ENCODE measurements at places on chromosomes 1 and 21.

DNA sequence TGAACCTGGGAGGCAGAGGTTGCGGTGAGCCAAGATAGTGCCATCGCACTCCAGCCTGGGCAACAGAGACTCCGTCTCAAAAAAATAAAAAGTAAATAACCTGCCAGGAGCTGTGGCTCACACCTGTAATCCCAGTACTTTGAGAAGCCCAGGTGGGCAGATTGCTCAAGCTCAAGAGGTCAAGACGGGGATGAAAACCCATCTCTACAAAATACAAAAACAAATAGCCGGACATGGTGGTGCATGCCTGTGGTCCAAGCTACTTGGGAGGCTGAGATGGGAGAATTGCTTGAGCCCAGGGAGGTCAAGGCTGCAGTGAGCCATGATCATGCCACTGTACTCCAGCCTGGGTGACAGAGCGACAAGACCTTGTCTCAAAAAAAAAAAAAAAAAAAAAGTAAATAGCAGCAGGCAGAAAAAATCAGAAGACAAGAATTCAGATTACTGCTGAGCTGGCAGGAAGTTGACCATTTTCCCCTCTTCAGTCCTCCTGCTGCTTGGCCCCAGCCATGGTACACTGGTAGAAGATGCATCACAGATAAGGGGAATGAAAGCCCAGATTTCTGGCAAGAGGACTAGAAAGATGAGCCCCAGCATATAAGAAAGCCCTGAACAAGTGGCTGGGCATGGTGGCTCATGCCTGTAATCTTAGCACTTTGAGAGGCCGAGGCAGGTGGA, 97.6 kb downstream of the TOMM20 start:
- peaks cover 9% of the 10 kb centered on the region for H3K4me1 ChIP-seq
- DNase-seq, result no peak
- H3K4me3 ChIP-seq, result no peak overlapping the region
- H3K27me3 ChIP-seq, result no peaks in the 10 kb centered on the region
- no peaks in the 10 kb centered on the region for H3K36me3 ChIP-seq

DNA sequence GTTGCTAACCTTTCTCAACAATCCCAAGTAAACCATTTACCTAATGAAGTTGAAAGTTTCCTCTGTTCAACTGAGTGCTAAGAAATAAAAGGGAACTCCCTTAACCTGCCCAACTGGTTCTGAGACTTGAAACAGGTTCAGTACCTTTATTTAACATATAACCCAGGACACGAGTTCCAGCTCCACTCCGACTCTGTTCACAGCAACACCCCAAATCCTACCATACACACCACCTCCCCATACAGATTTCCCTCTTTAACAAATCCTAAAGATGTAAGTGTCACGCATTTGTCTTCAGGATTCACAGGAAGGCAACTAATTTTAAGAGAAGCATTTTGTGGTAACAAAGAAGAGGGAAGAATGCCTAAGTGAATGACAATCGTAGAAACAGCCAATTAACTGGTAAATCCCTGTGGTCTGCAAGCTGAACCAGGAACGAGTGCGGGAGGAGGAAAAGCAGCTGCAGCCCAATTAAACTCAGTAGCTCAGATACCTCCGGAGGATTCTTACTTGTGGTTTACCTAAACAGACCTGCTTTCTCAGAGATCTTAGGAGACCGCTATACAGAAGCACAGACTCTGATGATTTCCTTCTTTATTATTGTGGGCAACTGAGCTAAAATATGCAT, 134.5 kb upstream of the MAGI3 start:
- no peak overlapping the region for H3K4me3 ChIP-seq
- no peaks in the 10 kb centered on the region for H3K4me1 ChIP-seq
- no peak overlapping the region for H3K27ac ChIP-seq
- H3K36me3 ChIP-seq, result no peaks in the 10 kb centered on the region

- H3K27me3 ChIP-seq, result peaks cover 9% of the 10 kb centered on the region
- no peaks in the 10 kb centered on the region for H3K4me1 ChIP-seq
- H3K36me3 ChIP-seq, result no peaks in the 10 kb centered on the region
- no peak for DNase-seq
Observed at GRCh38 chr1:66050123-66050522, 257.4 kb downstream of the PDE4B start.

GRCh38 chr1:83077411-83077810, 921.5 kb downstream of the TTLL7 start:
- no peak overlapping the region for H3K27ac ChIP-seq
- H3K27me3 ChIP-seq, result no peaks in the 10 kb centered on the region
- no peak overlapping the region for H3K4me3 ChIP-seq
- no peaks in the 10 kb centered on the region for H3K4me1 ChIP-seq

DNA sequence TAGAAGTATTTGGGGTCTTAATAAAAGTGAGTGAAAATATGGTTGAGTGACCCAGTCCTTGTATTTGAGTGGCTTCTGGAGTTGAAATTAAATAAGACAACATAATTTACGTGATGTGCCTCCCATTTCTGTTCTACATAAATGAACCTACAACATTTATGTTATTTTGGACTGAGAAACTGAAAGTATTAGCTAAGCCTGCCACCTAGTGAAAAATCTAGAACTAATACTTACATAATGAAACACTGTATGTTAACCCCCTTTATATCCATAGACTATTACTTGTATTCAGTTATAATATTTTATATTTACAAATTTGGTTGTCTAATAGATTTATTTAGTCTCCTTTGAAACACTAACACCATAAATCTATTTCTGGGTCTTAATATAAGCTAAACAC, 298.9 kb downstream of the KCNT2 start:
- H3K27me3 ChIP-seq, result no peaks in the 10 kb centered on the region
- H3K27ac ChIP-seq, result no peak overlapping the region
- no peaks in the 10 kb centered on the region for H3K4me1 ChIP-seq
- H3K36me3 ChIP-seq, result no peaks in the 10 kb centered on the region
- no peak for DNase-seq

- H3K4me1 ChIP-seq, result no peaks in the 10 kb centered on the region
- H3K27me3 ChIP-seq, result no peaks in the 10 kb centered on the region
- H3K4me3 ChIP-seq, result no peak overlapping the region
Observed at GRCh38 chr1:90475631-90476030, 241.5 kb downstream of the BARHL2 start.

GRCh38 chr1:10063878-10064277, 31.1 kb downstream of the UBE4B start:
- H3K4me3 ChIP-seq, result no peak overlapping the region
- DNase-seq, result no peak
- peaks cover 9% of the 10 kb centered on the region for H3K36me3 ChIP-seq
- H3K27ac ChIP-seq, result no peak overlapping the region

DNA sequence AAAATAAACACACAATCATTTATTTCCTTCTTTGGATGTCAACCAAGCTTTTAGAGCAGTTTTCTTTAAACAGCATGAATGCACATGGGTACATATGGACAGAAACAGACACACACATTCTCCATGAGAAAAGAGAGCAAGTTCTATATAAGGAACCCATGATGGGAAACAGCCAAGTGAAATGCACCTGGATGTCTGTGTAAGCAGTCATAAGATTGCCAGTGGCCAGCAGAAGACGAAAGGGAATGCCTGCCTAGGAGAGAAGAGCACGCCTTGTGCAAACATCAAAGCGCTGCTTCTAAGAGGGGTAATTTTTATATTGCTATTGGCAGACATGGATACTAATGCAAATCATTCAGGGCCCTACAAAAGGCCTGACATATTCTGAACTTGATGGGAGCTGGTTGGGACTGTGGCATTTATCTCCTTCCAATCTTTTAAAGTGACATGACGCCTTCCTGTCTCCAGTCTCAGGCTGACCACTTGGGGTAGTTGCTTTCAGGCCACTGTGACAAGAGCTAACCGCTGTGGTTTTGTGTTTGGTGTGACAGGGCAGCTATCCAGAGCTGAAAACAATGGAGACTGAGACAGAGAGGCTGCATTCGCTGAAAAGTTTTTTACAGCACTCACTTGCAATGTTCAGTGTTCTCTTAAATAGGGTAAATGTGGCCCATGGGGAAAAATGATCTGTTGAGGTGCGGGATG, 75.0 kb upstream of the DPT start:
- no peaks in the 10 kb centered on the region for H3K36me3 ChIP-seq
- no peaks in the 10 kb centered on the region for H3K4me1 ChIP-seq
- DNase-seq, result no peak
- H3K27ac ChIP-seq, result no peak overlapping the region
- no peak overlapping the region for H3K4me3 ChIP-seq

- no peak overlapping the region for H3K27ac ChIP-seq
- H3K27me3 ChIP-seq, result peaks cover 12% of the 10 kb centered on the region
- H3K4me3 ChIP-seq, result no peak overlapping the region
- H3K4me1 ChIP-seq, result peaks cover 6% of the 10 kb centered on the region
- H3K36me3 ChIP-seq, result no peaks in the 10 kb centered on the region
Observed at GRCh38 chr1:15312626-15313411, 65.8 kb downstream of the FHAD1 start.

DNA sequence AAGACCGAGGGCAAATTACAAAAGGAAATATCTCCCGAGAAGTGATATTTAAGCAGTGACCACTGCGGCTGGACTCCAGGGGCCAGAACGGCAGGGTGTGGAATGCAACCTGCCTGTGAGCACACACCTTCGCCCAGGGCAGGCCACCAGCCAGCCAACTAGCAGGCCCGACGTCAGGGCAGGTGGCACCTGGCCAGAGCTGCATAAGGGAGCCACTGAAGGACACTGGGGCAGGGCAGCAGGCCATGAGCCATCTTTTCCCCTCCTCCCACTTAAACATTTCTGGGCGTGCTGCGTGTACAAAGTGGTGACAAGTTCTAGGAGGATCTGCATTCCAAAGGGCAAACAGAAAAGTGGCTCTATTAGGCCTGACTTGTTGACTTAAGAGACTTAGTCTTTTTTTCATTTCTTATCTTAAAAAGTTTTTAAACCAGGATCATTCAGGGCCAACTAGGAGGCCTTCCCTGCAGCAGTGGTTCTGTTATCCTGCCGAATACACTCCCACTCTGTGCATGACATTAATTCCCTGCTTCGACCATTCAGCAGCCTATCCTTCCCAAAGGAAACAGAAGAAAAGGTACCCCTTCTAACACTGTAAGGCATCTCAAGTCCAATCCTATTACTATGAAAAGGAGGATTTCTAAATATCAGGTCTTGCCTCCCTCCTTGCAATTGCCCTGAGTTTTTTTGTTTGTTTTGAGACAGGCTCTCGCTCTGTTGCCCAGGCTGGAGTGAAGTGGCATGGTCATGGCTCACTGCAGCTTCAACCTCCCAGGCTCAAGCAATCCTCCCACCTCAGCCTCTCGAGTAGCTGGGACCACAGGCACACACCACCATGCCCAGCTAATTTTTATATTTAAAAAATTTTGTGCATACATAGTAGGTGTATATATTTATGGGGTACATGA, 96.3 kb downstream of the BCAR3 start:
- no peaks in the 10 kb centered on the region for H3K27me3 ChIP-seq
- no peaks in the 10 kb centered on the region for H3K4me1 ChIP-seq
- no peak overlapping the region for H3K4me3 ChIP-seq
- peaks cover 17% of the 10 kb centered on the region for H3K36me3 ChIP-seq
- H3K27ac ChIP-seq, result no peak overlapping the region

GRCh38 chr21:29829564-29830275, 110.1 kb downstream of the GRIK1 start:
- DNase-seq, result no peak
- no peak overlapping the region for H3K4me3 ChIP-seq
- H3K27ac ChIP-seq, result no peak overlapping the region
- H3K4me1 ChIP-seq, result no peaks in the 10 kb centered on the region
- no peaks in the 10 kb centered on the region for H3K36me3 ChIP-seq

- peaks cover 3% of the 10 kb centered on the region for H3K36me3 ChIP-seq
- H3K4me1 ChIP-seq, result no peaks in the 10 kb centered on the region
- peaks cover 24% of the 10 kb centered on the region for H3K27me3 ChIP-seq
- H3K27ac ChIP-seq, result no peak within 1 kb of the TSS
Observed at GRCh38 chr21:46097336-46098293, at the start of gene COL6A2. COL6A2 (plus strand) TSS chr21:46098112.

GRCh38 chr1:156113282-156113950, 1.1 kb upstream of the LMNA start:
- H3K27ac ChIP-seq, result peak overlapping the region; percentile 98
- no peak for DNase-seq
- H3K4me3 ChIP-seq, result no peak overlapping the region

DNA sequence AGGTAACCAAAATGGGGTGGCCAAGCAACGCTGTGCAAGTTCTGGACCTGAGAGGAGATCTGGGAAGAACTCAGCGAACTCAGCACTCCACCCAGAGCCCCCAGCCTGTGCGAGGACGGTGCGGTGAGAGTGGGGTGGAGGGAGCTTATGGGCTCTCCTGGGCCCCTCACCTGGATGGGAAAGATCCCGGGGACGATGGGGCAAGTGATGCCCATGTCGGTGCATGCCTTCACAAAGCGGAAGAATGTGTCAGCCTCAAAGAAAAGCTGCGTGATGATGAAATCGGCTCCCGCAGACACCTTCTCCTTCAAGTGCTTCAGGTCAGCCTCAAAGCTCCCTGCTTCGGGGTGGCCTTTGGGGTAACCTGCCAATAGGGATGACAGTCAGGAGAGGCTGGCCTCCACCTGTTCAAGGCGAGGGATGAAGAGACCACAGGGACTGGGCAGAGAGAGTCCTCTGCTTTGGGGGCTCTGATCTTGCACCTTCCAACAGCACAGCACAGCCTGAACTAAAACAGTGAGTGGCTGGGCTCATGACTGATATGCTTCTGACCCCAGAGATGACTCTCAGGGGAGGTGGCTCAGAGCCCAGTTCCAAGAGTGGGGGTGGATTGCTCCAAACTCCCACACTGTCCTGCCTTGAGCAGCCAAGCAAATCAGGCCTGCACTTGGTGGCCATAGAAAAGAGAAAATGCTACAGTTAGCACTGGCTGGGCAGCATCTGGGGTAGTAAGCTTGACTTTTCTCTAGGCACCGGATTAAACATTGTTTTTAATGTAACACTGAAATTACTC, 9.5 kb downstream of the MTHFR start:
- no peak overlapping the region for H3K27ac ChIP-seq
- no peak overlapping the region for H3K4me3 ChIP-seq
- DNase-seq, result no peak
- H3K36me3 ChIP-seq, result peaks cover 27% of the 10 kb centered on the region
- H3K4me1 ChIP-seq, result peaks cover 11% of the 10 kb centered on the region

GRCh38 chr1:182811975-182812722, 22.6 kb downstream of the NPL start:
- H3K27me3 ChIP-seq, result no peaks in the 10 kb centered on the region
- no peak overlapping the region for H3K27ac ChIP-seq
- no peak for DNase-seq
- no peaks in the 10 kb centered on the region for H3K4me1 ChIP-seq
- peaks cover 9% of the 10 kb centered on the region for H3K36me3 ChIP-seq
- no peak overlapping the region for H3K4me3 ChIP-seq

GRCh38 chr1:214329470-214330220, 48.7 kb downstream of the SMYD2 start:
- H3K27ac ChIP-seq, result no peak overlapping the region
- H3K36me3 ChIP-seq, result peaks cover 10% of the 10 kb centered on the region
- peaks cover 2% of the 10 kb centered on the region for H3K4me1 ChIP-seq
- no peak overlapping the region for H3K4me3 ChIP-seq
- DNase-seq, result no peak
- H3K27me3 ChIP-seq, result no peaks in the 10 kb centered on the region

GRCh38 chr1:19618428-19618827, 25.7 kb upstream of the NBL1 start:
- H3K4me3 ChIP-seq, result no peak overlapping the region
- H3K27ac ChIP-seq, result no peak overlapping the region
- DNase-seq, result no peak
- peaks cover 9% of the 10 kb centered on the region for H3K36me3 ChIP-seq
- peaks cover 10% of the 10 kb centered on the region for H3K4me1 ChIP-seq
- no peaks in the 10 kb centered on the region for H3K27me3 ChIP-seq

GRCh38 chr1:112402682-112403643, 6.9 kb downstream of the CTTNBP2NL start:
- H3K27me3 ChIP-seq, result no peaks in the 10 kb centered on the region
- H3K4me1 ChIP-seq, result peaks cover 3% of the 10 kb centered on the region
- no peak for DNase-seq
- no peak overlapping the region for H3K27ac ChIP-seq
- H3K4me3 ChIP-seq, result no peak overlapping the region

GRCh38 chr1:111217183-111217910, 10.2 kb upstream of the CHI3L2 start:
- H3K27me3 ChIP-seq, result no peaks in the 10 kb centered on the region
- H3K4me3 ChIP-seq, result peak overlapping the region; percentile 6
- DNase-seq, result no peak
- peaks cover 3% of the 10 kb centered on the region for H3K36me3 ChIP-seq
- peaks cover 88% of the 10 kb centered on the region for H3K4me1 ChIP-seq
